Central memory CD4-positive, alpha-beta T cell (primary cell): ENCODE measurements at places on chromosomes 7 and 10.

GRCh38 chr7:128076796-128077271 lies 45.6 kb upstream of the LRRC4 start:
- no peak for DNase-seq

- DNase-seq: no peak
These were observed 19.4 kb upstream of the BTBD16 start for GRCh38 chr10:122251459-122252255.

- DNase-seq: no peak
These were observed 237.5 kb downstream of the DNAJB6 start for GRCh38 chr7:157574120-157574825.

GRCh38 chr7:4724648-4725013 lies 42.5 kb downstream of the FOXK1 start:
- no peak for DNase-seq

DNA sequence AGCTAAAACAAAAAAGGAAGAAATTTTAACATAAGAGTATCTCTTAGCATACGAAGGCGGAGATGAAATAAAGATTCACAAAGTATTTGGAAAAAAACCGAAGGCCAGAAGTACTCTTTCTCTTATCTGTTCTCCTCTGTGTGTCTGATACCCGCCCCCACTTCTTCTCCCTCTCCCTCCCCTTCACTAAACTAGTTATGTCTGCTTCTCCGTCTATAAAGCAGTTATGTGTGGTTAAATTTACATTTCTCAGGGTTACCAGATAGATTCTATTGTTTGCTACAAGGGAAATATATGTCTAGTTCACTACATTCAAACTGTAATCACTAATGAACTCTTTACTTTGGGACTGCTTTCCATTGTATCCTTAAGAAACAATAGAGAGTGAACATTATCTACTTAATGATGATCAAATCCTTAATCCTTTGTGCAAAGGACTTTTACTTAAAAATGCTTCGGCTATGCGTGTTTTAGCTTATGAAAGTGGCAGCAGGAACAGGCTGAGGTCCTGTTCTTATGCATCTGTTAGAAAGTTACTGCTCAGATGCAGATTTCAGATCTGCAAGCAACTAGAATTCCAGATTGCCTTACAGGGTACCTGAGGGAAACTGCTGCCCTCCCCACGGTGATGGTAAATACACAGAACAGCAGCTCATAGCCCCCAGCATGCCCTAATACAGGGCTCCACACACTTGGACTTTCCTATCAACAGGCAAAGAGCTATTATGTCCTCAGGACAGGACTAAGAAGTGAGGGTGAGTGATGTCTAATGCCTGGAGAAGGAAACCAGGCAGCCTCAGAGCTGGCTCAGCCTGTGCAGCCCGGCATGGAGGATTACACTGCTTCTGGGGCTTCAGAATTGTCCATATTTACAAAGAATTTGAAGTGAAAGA lies 273.3 kb downstream of the FZD1 start:
- DNase-seq: no peak

- DNase-seq: no peak
These were observed 94.9 kb upstream of the TCF7L2 start for GRCh38 chr10:112855134-112855533.

DNA sequence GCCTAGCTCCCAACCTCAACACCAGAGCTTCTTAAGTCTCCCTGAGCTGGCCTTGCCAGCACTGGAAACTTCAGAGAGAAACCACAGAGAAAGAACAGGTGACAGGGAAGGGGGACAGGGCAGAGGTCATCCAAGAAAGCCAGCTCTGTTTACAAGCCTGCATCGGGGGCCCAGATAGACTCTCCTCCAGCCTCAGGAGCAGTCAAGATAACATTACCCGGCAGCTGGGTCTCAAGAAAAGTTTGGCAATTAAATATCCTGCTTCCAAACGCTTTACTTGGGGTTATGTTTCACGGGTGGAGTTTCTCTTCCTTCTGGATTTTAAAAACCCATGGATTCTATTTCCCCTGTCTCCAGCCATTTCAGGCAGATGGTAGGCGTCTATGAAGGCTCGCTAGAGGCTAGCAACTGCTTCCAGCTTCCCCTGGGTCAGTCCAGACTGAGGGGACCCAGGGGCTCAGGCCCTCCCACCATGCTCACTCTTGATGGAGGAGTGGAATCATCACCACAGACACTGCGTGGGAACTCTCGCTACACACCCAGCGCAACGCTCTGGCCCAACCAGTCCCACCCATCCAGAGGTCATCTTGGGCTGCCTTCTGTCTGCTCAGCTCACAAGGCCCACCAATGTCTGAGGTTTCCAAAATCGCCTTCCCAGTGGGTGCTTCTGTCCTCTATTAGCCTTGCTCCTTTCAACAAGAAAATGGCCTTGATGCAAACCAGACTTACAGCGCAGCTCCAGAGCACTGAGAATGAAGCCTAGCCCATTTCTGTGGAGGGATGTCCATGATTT lies 48.8 kb downstream of the SH3PXD2A start:
- no peak for DNase-seq

DNA sequence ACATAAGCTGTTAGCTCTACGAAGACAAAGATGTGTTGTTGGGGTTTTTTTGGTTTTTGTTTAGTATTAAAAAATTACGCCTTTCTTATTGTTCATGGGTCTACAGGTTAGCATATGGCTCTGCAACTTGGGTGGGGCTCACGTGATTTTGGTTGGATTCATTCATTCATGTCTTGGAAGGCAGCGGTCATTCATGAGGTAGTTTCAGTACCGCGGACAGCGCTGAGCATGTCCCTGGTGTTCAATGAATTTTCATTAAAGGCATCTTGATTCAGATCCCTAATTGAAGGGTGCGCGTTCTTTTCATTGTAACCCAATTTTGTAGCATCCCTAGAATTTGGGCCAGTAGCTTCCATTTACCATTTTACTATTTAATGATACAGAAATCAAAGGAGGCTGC lies 42.9 kb upstream of the TCERG1L start:
- no peak for DNase-seq

- DNase-seq: no peak
These were observed 267 bp downstream of the CALCR start for GRCh38 chr7:93574269-93574645.

GRCh38 chr10:78255214-78255613 lies 221.6 kb downstream of the RPS24 start:
- DNase-seq: no peak

- DNase-seq: no peak
These were observed 87.6 kb downstream of the CARD11 start for GRCh38 chr7:2956076-2956475.

- DNase-seq: no peak
These were observed 36.9 kb downstream of the NAMPT start for GRCh38 chr7:106247841-106248240.

GRCh38 chr7:4190010-4190981 lies 491.8 kb upstream of the FOXK1 start:
- no peak for DNase-seq

DNA sequence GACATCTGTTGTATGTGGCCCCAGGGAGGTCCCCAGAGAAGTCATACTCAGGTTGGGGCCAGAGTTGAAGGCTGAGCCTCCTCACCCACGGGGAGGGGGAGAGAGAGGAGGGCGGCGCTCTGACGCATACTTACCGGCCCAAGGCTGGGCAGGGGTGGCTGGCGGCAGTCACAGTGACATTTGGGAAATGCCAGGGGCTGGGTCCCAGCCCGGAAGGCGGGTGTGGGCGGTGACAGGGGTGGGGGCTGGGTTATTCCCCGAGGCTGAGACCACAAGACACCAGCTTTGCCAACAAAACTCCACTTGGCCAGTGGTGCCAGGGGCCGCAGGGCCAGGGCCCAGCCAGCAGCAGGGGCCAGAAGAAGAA lies 41.1 kb downstream of the RASGEF1A start:
- no peak for DNase-seq

DNA sequence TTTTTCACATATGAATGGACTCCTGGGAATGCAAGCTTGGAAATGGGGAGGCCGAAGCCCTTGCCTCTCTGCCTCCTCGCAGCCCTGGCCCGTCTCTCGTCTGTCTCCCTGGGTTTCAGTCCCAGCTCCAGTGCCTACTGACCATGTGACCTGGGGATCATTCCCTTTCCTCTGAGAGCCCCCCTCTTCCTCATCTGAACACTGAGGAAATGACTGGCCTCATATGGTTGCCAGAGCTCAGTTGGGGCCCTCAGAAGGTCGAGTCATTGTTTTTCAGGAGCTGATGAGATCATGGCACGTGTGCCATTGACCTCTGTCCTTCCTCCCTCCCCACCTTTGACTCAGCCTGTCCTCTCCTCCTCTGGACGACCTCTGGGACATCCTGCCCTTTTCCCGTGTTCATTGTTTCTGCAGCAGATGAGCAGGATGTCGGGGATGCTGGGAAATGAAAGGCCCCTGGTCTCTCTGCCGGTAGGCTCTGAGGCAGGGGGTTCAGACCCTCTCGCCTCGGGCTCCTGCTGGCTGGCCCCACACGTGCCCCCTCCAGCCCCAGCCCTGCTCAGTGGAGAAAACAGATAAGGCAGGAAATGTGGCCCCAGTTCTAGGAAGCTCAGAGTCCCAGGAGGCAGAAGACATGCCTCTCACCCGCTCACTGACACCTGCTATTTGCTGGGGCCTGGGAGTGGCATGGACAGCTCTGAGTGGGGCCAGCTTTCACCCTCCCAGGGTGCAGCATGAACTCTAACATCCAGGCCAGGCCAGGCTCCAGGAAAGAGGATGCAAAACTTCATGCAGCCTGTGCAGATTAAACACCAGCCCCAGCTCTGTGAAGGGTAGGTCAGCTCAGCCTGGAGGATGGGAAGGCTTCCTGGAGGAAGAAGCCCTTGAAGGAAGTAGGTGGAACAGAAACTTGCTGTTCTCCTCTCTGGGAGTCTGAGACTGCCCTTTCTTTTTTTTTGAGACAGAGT lies 8.3 kb upstream of the PPP1R35 start:
- DNase-seq: no peak

- no peak for DNase-seq
These were observed 280.6 kb upstream of the ETV1 start for GRCh38 chr7:14270099-14270498.

DNA sequence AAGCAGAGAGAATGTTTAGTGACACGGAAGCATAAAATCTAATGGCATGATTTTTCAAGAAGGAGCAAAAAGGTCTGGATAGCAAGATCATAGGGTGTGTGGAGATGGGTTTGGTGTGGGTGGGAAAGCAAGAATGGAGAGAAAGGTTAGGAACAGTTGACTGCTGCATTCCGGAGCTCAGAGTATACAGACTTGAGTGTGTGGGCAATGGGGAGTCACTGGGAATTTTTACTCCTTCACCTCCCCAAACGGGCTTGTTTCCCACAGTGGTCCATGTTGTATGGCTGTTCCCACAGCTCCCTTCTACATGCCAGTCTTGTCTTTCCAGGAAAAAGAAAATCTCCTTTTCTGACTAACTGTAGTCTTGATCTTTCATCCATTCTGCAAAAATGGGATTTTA lies 122.1 kb downstream of the CDK6 start:
- DNase-seq: no peak

- DNase-seq: peak; percentile 21
These were observed 7.4 kb upstream of the ZMYND11 start for GRCh38 chr10:127612-128432.

DNA sequence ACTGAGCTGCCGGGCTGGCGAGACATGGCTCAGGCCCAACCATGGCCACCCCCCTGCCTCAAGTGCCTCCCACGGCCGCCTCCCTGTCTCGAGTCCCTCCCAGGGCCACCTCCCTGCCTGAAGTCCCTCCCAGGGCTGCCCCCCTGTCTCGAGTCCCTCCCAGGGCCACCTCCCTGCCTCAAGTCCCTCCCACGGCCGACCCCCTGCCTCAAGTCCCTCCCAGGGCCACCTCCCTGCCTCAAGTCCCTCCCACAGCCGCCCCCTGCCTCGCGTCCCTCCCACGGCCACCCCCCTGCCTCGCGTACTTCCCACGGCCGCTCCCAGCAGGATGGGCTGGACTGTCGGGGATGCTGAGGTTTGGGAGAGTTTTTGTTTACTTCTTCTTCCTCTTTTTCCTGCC lies 462.5 kb downstream of the PTPRN2 start:
- no peak for DNase-seq

GRCh38 chr7:12296051-12296570 lies 85.0 kb downstream of the TMEM106B start:
- DNase-seq: no peak

DNA sequence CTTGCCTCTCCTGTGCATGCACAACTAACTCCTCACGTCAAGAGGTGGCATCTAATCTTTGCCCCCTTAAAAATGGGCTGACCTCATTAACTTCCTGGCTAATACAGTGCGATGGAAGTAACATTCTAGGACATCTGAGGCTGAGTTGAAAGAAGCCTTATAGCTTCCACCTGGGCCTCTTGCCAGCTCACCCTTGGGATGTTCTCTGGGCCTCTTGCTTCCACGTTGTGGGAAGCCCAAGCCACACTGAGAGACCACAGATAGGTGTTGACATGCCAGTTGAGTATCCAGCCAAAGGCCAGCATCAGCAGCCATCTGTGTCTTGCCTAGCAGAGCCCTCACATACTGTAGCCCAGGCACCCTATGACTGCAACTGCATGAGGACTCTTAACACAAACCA lies 60.8 kb upstream of the GDF10 start:
- DNase-seq: no peak

- DNase-seq: peak; percentile 15
These were observed 118.3 kb downstream of the CCDC71L start for GRCh38 chr7:106542550-106543220.

DNA sequence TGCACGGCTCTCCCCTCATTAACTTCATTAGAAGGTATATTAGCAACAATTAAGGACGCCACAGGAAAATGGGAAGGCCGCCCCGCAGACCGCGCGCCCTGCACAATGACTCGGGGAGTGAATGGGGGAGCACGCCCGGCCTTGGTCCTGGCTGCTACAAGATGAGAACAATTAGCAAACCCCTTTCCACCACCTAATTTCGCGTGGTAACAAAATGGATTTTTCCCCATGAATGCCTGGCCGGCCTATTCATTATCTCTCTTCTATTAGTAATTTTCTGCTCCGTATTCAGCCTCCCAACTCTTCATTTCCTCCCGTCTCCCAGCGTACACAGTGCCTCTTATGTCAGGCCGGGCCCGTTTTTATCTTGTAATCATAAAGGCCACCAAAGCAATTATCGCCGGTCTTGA lies 346.9 kb downstream of the DNAJB6 start:
- no peak for DNase-seq

DNA sequence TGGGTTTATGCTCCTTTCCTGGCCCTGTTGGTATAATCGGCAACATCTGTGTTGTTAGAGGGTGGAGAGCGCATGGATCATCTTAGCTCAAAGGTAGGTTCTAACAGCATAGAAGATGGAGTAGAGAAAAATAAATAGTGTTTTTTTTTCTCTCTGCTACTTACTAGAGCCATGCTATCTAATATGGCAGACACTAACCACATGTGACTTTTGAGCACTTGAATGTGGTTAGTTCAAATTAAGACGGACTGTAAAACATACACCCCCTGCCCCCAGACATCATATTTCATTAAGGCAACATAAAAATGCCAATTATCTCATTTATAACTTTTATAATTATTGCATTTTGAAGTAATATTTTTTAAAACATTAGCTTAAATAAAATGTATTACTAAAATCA lies 525.1 kb downstream of the KIF20B start:
- no peak for DNase-seq

GRCh38 chr10:49654036-49654693 lies 25.3 kb upstream of the C10orf53 start:
- no peak for DNase-seq

DNA sequence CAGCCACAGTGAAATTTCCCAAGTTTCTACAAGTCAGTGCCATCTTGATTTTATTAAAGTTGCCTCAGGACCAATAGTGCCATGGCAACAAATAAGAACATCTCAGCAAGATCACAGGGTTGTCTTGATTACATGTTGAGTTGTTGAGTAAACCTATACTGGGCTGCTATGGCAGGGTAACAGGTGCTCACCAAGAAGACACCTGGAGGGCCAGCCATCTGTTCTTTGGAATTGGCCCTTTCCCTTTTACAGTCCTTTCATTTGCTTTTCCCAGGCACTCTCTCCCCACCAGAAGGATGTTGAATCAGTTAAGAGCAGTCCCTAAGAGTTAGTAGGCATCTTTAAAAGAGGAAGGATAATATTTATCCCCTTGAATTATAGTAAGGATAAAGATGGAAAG lies 582.0 kb downstream of the TNS3 start:
- no peak for DNase-seq
